Stimulated activated CD8-positive, alpha-beta memory T cell treated with anti-CD3 and anti-CD28 coated beads, Interleukin-15, amount 100 ng/mL, for 24 hours (primary cell): ENCODE measurements at places on chromosomes 7 and 10.

DNA sequence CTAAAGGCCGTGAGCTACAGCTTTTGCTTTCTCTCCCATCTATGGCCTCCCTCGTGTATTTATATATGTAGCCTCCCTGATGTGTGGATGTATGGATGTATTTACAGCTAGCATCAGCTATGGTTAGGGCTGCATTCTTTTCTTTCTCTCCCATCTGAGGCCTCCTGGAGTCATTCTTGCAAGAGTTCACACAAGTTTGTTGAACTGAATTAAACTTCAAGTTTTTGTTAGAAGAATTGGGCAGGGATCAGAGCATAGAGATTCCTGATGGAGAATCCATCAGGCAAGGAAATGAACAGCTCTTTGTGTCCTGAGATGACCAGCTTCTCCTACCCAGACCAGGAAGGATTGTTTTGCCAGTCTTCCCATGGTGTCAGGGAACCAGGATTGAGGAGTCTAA lies 60.3 kb downstream of the AHCYL2 start:
- no peak for DNase-seq

DNA sequence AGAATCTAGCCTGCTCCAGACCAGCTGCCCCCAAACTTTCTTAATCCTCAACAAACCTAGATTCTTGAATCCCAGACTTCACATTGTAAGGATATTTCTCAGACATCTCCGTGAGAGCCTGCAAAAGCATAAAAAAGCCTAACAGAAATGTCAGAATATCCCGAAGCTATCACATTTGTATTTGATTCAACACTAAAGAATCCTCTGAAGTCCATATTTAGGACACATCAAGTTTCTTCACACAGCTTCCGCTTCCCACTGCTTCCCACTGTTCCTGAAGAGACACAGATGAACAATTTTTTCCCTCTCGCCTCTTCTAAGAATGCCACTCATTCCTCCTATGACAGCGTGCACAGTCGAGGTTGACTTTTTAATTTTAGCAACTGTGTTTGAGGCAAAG lies 396.2 kb upstream of the IGFBP3 start:
- no peak for DNase-seq

DNA sequence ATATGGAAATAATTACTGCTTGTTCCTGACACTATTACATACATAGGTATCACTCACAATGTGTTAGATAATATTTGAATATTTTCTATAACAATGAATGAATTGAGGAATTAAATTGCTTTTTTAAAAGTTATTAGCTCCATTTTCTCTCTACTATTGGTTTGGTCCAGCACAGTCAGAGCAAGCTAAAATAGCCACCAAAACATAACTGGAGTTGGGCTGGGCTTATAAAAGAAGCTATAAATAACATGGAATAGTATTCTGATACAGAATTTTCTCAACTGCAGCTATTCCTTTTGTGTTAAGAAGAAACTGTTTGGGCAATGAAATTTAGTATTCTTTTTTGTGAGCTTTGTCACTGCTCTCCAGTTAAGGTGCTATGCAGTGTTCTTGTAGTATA lies 142.6 kb upstream of the LRRN3 start:
- no peak for DNase-seq

GRCh38 chr7:30469303-30469702 lies 9.3 kb downstream of the NOD1 start:
- DNase-seq, result no peak

- no peak for DNase-seq
Observed at GRCh38 chr10:110733218-110733952, 89.2 kb downstream of the RBM20 start.

DNA sequence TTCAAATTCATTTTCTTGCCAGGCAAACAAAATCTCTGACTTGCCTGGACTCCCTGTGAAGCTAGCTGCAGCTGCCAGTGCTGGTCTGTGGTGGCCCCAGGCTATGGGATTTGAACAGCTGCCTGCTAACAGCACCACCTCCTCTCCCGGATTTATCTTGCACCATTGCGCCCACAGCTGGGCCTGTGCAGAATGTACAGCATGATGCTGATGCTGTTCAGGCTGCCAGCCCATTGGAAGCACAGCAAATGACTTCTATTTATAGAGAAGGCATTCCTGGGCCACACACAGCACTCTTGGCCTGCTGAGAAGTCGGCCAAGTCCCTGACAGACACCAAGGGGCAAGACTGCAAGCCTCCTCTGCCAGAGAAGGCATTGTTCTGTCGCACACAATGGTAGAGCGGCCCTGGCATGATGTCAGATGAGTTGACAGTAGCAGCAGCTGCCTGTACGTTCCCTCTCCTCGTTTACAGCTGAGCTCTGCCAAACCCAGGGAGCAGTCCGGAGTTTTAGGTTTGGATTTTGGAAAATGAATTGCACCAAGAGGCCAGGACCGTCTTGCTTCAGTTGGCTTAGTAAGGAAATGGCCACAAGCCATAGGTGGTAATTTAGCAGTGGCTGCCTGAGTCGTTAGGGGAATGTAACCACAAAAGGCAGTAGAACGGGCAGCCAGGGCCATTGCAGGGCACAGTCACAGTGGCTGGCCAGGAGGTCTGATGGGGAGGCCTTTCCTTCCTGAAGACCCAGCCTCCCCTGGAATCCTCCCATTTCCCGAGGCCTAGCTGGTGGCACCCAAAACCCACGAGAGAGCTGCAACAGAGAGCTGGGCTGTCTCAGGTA lies 38.5 kb downstream of the MTURN start:
- DNase-seq, result no peak

- no peak for DNase-seq
Observed at GRCh38 chr7:134845461-134845860, 66.0 kb downstream of the CALD1 start.

DNA sequence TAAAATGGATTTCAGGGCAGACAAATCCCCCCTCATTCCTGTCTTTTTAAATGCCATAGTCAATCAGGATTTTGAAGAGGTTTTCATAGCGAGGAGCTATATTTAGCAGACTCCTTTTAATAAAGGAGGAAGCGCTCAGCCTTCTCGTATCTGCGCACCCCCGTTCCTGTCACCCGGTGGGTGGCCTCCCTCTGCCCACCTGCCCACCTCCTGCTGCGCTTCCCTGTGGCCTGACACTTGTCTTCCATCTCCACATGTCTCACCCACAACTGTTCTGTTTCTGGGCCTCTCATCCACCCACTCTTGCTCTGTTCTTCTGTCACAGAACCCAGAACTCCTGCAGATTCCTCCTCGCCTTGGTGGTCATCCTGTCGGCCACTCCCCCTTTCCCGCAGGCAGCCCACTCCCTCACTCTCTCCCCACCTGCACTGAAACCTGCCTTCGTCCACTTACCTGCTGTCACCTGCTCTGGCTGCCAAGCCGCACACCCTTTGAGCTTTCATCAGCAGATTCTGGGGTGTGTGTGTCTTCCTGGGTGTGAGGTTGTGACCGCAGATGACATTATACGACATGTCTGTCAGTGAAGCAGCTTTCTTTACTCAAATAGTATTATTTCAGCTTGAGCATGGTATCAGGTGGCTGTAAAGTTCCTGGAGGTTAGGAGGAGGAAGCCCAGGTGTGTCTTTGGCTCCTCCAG lies 163.5 kb upstream of the AGK start:
- DNase-seq, result no peak

DNA sequence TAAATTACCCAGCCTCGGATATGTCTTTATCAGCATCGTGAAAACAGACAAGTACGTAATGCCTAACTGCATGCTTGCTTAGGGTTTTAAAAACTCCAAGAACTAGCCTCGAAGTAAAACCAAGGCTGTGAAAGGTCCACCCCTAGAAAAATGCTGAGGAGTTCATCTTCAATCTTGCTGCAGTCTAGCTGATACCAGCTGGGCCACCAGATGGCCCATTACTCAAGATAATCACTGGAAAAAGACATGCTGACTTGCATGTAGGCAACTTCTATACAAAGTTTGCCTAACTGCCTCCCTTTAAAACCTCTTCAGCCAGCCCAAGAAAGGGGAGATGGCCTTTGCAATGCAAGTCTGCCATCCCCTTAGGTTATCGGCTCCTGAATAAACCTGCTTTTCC lies 614.1 kb downstream of the GALNT17 start:
- no peak for DNase-seq

- DNase-seq, result no peak
Observed at GRCh38 chr7:129768614-129769399, 157.3 kb downstream of the NRF1 start.

- DNase-seq, result no peak
Observed at GRCh38 chr10:88465765-88466164, 117.4 kb downstream of the RNLS start.

DNA sequence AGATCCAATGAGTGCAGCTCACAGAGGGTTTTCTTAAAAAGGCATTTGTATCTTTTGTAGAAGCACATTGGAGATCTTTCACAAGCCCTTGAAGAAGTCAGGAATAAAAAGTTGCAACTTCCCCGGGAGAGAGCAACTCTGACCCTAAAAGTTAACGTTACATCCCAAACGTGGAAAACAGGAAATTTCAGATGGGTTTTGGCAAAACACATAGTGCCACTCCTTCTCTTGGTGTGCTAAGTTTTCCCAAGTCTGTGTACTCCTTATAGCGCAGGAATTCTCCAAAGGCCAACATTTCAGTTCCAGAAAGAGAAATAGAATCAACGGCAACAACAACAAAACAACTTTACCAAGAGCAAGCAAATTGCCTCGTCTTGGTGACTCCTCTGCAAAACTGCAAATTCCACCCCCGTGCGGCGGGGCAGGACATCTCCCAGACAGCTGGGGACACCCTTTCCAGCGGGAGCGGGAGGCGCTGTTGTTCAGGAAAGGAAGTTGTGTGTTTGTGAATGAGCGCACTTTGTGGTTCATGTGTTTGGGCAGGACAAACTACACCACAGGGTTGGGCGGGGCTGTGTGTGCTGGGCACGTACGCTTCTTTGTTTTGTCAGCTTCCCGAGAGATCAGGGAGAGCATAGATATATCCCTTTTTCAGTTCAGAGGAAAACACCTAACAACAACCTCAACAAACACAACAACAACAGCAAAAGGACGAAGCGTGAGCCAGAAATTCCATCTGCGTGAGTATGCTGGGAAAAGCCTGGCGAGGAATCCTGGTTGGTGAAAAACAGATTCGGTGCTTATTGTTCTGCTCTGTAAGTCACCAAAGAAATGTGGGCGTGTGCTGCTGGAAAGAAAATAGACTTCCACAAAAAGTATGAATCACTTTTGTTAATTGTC lies 294.7 kb upstream of the PITRM1 start:
- no peak for DNase-seq

- DNase-seq, result no peak
Observed at GRCh38 chr10:852386-852785, 79.1 kb downstream of the LARP4B start.

DNA sequence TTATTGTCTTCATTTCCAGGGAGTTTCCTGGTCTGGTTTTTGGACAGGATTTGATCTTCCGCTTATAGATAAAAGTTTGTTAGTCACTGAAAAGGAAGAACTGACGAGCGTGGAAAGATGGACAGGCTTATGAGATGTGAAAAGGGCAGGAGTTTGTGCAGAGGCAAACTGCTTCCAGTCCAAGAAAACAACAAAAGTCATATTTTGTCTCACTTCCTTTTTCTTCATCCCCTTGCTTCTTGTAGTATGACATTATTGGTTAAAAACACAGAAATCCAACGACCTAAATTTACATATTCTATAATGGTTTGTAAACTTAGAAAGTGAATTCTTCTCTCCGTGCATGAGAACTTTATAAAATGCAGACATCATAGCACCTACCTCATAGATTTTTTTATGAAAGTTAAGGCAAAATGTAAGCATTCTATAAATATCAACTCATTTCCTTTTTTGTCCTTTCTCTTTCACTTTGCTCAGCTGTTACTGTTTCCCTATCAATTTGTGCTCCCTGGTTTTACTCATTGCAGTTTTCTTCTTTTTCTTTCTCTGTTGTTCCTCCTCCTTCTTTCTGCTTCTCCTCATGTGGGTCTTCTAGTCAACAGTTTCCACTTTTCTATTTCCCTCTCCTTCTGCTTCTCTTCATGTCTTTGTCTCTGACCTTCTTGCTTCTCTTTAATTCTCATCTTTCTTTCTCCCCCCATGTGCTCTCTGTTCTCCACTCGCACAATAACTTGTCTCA lies 370.2 kb downstream of the ARL4A start:
- no peak for DNase-seq

GRCh38 chr7:129650056-129650758 lies 38.7 kb downstream of the NRF1 start:
- DNase-seq, result no peak

DNA sequence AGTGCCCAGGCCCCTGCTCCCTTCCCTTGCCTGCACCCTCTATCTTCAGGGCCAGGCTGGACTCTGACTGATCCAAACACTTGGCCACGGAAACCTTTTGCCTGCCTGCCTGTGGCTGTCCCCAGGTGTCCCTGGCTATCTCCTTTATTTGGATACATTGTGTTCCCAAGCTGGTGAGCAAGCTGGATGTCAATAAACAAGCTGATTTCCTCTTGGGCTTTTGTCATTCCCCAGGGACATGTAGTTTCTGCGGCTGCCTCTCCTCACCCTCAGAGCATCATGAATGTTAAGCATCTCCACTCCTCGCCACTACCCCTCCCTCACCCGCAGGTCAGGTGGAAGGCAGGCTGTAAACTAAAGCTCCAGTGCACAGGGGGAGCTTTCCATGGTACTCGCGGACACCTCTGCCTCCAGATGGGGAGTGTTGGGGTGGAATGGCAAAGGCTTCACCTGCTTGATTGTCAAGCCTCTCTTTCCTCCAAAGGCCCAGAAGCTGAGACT lies 6.9 kb downstream of the GHRHR start:
- DNase-seq, result no peak

- DNase-seq, result no peak
Observed at GRCh38 chr7:102828286-102828685, 79.5 kb downstream of the FAM185A start.

DNA sequence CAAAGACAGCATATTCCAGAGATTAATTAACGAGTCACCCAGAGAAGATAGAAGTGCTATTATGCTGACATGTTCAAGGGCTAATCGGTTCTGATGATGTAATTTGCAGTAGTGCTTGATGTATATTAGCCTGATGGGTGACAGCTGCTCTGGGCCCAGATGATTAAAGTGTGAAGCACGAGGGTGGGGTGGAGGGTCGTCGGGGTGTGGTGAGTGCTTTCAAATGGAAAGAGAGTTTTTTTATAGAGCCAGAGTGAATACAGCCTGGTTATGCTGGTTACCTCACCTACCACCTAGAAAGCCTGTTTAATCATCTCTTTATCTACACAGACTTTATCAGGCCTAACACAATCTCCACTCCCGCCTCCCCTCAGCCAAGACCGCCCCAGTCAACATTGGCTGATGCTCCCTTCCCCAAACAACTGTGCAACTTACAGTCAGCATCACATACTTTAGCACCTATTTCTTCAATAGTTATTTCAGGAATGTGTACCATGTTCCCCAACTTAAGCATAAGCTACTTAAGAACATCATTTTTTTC lies 11.5 kb upstream of the STN1 start:
- DNase-seq, result no peak

- DNase-seq, result no peak
Observed at GRCh38 chr7:99563650-99564049, 5.2 kb downstream of the ZNF655 start.

- no peak for DNase-seq
Observed at GRCh38 chr10:77131214-77131613, 506.4 kb downstream of the KCNMA1 start.

DNA sequence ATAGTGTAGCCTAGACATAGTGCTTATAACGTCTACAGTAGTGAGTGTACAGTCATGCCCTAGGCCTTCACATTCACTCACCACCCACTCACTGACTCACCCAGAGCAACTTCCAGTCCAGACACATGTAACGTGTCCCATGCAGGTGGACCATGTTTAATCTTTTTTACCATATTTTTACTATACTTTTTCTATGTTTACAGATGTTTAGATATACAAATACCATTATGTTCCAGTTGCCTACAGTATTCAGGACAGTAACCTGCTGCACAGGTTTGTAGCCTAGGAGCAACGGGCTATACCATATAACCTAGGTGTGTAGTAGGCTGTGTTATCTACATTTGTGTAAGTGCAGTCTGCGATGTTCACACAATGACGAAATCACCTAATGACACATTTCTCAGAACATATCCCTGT lies 11.0 kb downstream of the MPP7 start:
- DNase-seq, result no peak
